Left renal cortex interstitium (tissue), 4 donors: ENCODE measurements at places on chromosomes 2 and 18. TPM values are rescaled to one million over a fixed set of nuclear protein-coding genes. Genes with fewer than 3 reads are reported as not detected.

DNA sequence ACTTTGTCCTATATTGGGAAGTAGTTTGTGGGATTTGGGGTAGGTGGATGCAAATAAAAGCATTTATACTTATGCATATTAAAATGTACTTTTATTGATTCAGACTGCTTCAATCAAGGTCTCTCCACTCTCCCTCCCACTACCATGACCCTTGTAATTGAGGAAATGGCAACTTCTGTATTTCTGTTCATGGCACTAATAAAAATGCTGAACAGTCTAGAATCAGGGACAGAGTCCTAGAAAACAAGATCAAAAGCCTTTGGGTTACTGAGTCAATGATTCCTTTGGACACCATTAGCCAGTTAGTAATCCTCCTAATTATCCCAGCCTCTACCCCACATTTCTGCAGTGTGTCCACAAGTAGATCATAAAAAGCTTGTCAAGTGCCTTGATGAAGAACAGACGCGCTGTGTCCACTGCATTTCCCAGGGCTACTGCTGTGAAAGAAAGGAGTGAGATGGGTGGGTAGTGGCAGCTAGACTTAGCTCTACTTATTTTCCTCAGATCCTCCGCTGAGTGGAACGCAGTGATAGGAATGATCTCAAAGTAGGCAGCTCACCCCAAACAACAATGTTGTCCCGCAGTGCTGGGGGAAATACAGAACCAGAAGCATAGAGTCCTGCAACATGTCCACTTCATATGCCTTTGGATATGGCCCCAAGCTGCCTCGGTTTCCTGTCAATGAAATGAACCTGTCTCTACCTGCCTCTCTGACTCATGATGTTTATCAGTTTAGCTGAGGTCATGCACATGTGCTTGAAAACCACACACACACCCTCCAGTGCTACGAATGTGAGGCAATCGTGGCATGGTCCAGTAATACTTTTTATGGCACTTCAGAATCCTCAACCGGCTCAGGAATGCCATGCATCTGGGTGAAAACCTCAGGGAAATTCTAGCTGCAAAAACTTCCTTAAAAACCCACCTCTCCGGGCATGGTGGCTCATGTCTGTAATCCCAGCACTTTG lies 115.5 kb downstream of the COL6A3 start:
- DNase-seq: no peak

DNA sequence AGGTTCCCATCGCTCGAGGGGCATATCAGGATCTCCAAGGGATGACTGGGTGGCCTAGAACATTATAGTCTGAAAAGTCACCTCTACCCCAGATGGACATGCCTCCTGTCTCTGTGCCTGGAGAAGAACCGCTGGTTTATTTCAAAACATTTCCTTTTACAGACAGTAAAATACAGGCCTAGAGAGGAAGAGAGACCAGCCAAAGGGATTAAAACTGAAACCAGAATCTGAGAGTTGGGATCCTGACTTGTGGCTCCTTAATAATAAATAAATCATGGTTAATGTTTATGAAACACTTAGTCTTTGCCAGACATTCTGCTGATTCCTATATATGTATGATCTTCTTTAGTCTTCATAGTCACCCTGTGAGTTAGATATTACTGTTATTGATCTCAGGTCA lies 153.7 kb downstream of the DDX1 start:
- no peak for DNase-seq

GRCh38 chr18:8469544-8470130 lies 139.6 kb upstream of the RAB12 start:
- DNase-seq: no peak

DNA sequence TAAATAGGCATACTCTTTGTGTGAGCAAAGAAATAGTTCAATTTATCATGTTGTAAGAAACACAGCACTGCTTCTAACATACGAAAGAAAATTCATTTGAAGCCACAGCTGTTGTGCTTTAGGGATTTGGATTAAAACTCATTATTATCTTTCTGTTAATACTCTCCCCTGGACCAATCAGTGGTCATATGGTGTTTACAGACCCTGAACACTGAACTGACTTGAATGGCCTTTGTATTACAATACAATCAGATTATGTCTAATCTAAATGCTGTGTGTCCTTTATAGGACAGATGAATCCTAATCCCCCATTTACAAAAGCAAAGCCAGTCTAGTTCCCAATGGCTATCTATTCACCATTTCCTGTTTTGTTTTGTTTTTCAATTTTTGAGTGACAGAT lies 36.5 kb downstream of the ZNF385B start:
- no peak for DNase-seq

DNA sequence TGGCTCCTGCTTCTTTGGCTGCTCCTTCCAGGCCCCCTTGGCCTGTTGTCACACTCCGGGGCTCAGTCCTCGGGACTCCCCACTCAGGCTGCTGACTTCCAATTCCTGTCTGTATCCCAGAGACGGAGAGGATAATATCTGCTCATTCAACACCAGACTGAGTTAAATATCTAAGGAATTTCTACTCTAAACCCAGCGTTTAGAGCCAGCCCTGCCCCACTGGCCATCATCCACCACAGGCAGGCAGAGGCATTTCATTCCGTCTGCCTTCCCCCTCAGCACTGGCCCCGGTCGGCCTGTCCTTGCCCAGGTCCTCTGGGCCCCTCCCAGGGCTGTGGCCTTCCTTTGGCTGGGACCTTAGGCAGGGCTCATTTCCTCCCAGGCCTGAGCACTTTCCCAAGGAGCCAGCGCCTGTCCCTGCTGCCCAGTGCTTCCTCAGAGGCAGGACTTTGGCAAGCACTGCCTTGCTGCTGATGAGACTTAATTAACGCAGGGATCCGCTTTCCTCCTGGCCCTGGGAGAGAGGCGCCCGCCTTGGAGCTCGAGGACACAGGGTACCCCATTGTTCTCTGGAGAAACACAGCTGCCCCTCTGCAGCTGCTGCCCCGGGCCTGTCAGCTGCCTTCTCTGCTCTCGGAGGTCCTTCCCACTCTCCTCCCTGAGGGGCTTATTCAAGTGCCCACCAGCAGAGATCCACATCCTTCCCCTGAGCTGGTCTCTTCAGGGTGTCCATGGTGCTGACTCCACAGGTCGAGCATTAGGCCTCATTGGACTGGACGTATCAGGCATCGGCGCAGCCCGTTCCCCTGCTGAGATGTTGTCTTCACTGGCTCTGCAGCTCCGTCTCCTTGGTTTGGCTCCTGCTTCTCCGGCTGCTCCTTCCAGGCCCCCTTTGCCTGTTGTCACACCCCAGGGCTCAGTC lies 42.8 kb downstream of the ATOH8 start:
- no peak for DNase-seq

DNA sequence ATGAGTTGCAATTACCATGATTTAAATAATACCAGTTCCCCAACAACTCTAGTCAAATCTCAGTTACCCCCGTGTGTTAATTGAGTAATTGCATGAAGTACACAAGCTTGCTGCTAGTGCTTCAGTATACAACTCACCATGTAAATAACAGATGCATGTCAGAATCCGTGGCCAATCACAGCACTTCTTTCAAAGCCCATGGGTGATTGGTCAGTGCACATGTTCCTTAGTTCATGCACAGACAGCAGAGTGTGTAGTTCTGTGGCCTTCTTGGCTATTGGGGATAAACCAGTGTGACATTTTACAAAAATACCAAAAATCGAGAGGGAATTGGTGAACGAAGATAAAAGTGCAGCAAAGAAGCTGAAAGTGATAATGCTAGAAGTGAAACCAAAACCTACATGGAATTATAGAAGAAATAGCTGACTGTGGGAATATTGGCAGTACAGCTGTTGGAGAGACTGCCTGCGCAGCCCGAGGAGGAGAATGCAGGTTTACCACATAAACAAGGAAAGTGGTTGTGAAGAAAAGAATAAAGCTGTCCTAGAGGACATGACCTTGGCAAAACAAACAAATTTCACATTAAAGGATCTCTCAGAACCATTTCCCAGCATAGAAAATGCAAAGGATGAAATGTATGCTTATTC lies 59.4 kb downstream of the NEDD4L start:
- DNase-seq: no peak

GRCh38 chr2:191892391-191892790 lies 45.5 kb upstream of the CAVIN2 start:
- DNase-seq: no peak

DNA sequence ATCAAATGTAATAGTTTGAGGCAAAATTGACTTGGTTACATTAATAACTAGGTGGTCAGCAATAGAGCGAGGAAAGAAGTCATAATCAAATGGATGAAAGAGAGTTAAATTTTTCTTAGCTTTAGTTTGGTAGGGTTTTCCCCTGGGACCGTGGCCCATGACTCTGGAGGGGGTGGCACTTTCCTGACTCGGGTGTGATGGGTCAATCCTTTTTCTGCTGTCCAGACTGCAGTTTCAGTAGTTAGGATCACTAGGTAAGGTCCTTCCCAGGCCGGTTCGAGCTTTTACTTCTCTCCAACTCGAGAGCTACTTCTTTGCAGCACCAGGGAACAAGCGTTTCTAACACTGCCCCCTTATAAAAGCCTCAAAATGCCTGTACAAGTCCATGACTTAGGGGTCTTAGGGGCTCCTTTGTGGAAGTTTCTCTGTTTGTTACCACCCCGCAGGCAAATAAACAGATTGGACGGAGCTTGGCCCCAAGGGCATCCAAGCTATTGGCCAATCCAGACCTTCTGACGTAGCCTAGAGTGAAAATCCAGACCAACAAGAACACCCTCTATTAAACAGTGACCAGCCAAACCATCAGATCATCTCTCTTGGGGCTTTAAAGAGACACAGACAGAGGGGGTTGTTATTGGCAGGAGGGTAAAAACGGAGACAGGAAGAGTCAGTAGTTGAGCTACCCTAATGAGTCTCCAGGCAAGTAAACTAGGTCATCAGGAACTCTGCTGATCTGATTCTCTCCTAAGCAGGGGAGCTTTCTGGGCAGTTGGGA lies 9.4 kb upstream of the CEP68 start:
- DNase-seq: no peak

GRCh38 chr18:9477509-9477908 lies 2.2 kb downstream of the RALBP1 start:
- no peak for DNase-seq

DNA sequence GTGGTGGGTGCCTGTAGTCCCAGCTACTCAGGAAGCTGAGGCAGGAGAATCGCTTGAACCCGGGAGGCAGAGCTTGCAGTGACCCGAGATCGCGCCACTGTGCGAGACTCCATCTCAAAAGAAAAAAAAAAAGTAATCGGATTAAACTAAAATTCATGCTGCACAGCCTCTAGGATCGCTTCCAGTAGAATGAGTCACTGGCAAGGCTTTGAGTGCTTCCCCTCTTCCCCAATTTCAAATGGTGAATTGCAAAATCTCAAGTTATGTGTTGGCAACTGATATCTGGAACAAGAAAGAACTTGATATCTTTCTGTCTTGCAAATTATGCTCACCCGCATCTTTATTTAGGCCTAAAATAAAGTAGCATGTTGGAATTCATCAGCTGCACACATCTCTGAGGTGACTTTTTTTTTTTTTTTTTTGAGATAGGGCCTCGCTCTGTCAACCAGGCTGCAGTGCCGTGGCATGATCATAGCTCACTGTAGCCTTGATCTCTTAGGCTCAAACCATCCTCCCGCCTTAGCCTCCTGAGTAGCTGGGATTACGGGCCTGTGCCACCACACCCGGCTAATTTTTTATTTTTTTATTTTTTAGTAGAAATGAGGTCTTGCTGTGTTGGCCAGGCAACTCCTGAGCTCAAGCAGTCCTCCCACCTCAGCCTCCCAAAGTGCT lies 12.7 kb downstream of the TTC39C start:
- DNase-seq: no peak

GRCh38 chr2:165629776-165630175 lies 160.3 kb downstream of the CSRNP3 start:
- DNase-seq: no peak

GRCh38 chr2:176526995-176527901 lies 258.0 kb downstream of the MTX2 start:
- DNase-seq: peak; percentile 41

- no peak for DNase-seq
Measured at GRCh38 chr2:83251321-83251872, 1207.7 kb downstream of the SUCLG1 start.

GRCh38 chr18:56787390-56787789 lies 136.2 kb downstream of the WDR7 start:
- no peak for DNase-seq

GRCh38 chr2:36452260-36452659 lies 96.7 kb downstream of the CRIM1 start:
- DNase-seq: no peak

- no peak for DNase-seq
Measured at GRCh38 chr2:138782383-138782782, 2.2 kb upstream of the NXPH2 start.

- peak; percentile 75 for DNase-seq
Measured at GRCh38 chr18:24726727-24727492, 266.5 kb downstream of the HRH4 start.

DNA sequence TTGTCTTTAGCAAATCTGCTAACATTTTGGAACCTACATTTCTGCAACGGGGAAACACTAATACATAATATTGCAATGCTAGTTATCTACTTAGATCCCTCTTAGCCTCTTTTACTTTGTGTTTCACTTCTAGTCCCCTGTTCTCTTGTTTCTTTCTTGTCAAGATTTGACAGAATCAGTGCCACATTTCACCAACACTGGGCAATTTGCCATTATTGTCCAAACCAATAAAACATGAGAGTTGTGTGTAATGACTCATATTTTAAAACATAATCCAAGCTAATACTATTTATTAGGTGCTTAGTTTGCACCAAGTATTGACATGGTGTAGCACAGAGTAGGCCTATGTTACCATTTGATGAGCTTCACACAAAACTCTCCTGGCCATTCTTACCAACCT lies 33.7 kb upstream of the ACVR1C start:
- DNase-seq: no peak

- DNase-seq: no peak
Measured at GRCh38 chr2:195342061-195342460, 315.0 kb upstream of the SLC39A10 start.

DNA sequence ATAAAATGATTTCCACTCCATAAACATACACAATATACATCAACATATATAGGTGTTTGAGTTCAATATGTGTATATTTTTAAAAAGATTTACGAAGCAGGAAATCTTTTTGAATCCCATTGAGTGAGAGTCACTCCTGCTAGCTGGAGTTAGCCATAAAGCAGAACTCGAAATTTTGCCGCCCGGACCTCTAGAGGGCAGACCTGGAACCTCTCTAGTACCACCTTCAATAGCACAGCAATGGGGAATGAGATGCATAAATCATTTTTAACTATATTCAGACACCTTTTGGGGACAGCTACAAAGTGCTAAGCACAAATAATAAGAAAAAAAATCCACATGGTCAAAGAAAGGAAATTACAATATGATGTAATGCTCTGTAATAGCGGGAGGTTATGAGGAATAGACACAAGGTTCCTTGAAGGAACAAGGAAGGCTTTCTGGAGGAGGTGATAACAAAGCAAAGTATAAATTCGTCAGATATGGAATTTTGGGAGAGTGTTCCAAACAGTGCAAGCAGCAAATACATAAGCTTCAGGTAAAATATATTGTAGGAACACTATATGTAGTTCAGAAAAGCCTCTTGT lies 533.4 kb downstream of the ERBB4 start:
- peak; percentile 7 for DNase-seq

KIAA2012 gene
- polyA plus RNA-seq: 0.21 TPM

NTSR2 gene
- not detected for polyA plus RNA-seq

ST6GAL2 gene
- polyA plus RNA-seq: 23.7 TPM

CCDC148 gene
- 11.2 TPM for polyA plus RNA-seq

SERPINB7 gene
- 0.20 TPM for polyA plus RNA-seq

RNU2-63P gene
- not detected for polyA plus RNA-seq

NDC80 gene
- polyA plus RNA-seq: 25.5 TPM

CYTIP gene
- polyA plus RNA-seq: 1.8 TPM

DLX1 gene
- polyA plus RNA-seq: 0.25 TPM

ANTXR1 gene
- polyA plus RNA-seq: 86.8 TPM

CHMP3 gene
- 119 TPM for polyA plus RNA-seq

CCDC178 gene
- 1.7 TPM for polyA plus RNA-seq

TOGARAM2 gene
- polyA plus RNA-seq: 0.62 TPM

CAMKMT gene
- 10.8 TPM for polyA plus RNA-seq

DPYSL5 gene
- polyA plus RNA-seq: 7.7 TPM

ALPP gene
- not detected for polyA plus RNA-seq
